Osteoblast (primary cell): ENCODE measurements at places on chromosomes 6 and 20. TPM values are rescaled to one million over a fixed set of nuclear protein-coding genes. Genes with fewer than 3 reads are reported as not detected.
A peak's percentile ranks its signal among the peaks of the same experiment; 100 is the strongest.

DNA sequence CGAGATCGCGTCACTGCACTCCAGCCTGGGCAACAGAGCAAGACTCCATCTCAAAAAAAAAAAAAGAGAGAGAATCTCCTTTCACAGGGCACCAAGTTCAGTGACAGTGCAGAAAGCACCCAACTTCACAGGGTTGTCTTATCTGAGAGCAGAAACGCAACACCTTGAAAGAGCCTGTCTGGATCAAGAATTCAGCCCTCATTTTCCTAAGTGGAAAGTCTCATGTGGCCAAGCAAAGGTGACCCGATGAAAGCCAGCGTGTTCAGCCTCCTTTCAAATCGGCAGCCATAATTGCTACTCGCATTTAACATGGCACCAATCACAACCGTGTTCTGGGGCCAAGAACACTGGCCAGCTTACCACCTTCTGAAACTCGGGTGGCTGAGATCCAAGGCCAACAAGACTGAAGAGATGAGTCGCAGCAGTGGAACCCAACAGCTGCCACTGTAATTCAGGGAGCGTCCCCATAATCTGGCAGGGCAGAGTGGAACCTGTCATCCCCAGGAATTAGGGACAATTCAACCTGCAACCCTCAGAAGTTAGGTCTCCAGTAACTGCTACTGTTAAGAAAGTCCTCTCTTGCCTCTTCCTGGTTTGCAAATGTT is 536.7 kb upstream of the JARID2 start:
- peak overlapping the region; percentile 91 for H3K27ac ChIP-seq
- peaks cover 53% of the 10 kb centered on the region for H3K4me1 ChIP-seq
- no peak for DNase-seq
- H3K4me3 ChIP-seq: no peak overlapping the region
- no peaks in the 10 kb centered on the region for H3K27me3 ChIP-seq

DNA sequence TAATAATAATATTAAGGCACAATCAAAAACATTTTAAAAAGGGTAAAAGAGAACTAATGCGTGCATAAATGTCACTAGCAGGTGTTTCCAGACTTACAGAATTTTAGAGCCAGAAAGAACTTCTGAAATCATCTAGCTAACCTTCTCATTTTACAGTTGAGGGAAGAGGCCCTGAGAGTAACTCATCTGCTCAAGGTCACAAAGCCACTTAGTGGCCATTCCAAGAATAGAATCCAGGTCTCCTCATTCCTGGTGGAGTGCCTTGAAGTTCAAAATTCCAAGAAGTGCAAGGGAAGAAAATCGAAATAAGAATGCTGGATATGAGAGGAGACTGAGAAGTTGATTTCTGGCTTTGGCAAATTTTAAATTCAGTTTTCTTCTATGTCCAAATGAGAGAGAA is 3.2 kb upstream of the KIAA0408 start:
- H3K36me3 ChIP-seq: no peaks in the 10 kb centered on the region
- peaks cover 46% of the 10 kb centered on the region for H3K4me1 ChIP-seq

DNA sequence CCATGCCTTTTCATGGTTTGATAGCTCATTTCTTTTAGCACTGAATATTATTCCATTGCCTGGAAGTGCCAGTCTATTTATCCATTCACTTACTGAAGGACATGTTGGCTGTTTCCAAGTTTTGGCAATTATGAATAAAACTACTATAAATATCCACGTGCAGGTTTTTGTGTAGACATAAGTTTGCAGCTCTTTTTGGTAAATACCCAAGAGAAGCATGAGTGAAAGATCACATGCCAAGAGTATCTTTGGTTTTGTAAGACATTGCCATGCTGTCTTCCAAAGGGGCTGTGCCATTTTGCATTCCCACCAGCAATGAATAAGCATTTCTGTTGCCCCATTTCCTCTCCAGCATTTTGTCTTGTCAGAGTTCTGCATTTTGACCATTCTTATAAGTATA is 120.9 kb downstream of the MANEA start:
- H3K4me3 ChIP-seq: no peak overlapping the region
- H3K36me3 ChIP-seq: no peaks in the 10 kb centered on the region
- no peaks in the 10 kb centered on the region for H3K4me1 ChIP-seq
- DNase-seq: no peak
- H3K27me3 ChIP-seq: no peaks in the 10 kb centered on the region
- no peak overlapping the region for H3K27ac ChIP-seq

- no peaks in the 10 kb centered on the region for H3K36me3 ChIP-seq
- peak overlapping the region; percentile 96 for H3K27ac ChIP-seq
- no peaks in the 10 kb centered on the region for H3K27me3 ChIP-seq
- peaks cover 56% of the 10 kb centered on the region for H3K4me1 ChIP-seq
Measured at GRCh38 chr20:47318586-47319516, 37.6 kb downstream of the ZMYND8 start.

DNA sequence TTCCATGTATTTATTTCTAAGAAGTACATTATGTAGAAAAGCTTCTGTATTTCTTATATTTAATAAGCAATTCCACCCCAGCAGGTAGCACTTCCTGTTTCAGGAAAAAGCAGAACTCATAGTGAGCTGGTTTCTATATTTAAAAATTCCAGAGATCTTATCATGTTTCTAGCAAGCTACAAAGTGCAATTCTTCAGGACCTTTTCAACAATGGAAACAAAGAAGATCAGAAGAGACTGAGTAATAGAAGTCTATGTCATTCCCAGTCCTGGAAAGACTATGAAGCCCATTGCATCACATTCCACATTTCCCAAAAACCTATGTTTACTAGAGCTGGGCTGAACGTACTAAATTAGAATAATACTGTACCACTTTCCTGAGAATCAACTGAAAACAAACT is 302.6 kb upstream of the NRSN1 start:
- no peak for DNase-seq
- no peaks in the 10 kb centered on the region for H3K4me1 ChIP-seq
- no peaks in the 10 kb centered on the region for H3K27me3 ChIP-seq
- H3K4me3 ChIP-seq: no peak overlapping the region
- H3K27ac ChIP-seq: no peak overlapping the region

DNA sequence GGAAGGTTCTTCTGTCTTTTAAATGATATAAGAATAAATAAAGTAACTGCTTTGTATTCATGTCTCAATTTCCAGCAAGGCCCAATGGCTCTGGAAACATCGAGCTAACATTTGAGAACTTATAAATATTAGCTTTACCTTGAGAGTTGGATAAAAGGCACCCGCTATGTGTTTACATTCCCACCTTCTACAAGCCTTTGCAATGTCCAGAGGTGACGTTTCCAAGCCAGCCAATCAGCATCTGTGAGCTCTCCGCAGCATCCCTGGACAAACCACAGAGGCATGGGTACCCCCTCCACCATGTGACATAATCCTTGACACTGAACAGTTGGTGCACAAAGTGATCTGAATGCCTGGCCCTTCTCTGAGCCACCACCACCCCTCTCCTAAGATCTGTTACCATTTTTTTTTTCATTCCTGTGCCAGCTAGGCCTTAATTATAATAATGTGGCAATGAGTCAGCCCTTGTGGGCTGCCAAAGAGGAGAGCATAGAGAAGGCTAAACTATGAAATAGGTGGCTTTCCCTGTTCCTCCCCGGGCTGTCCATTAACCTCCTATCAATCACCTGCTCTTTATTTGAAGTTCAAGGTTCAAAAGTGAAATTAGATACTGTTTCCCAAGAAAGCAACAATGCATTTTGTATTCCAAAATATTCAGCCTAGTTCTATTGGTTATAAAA is 4.1 kb downstream of the CBLN4 start:
- H3K27me3 ChIP-seq: no peaks in the 10 kb centered on the region
- no peak overlapping the region for H3K27ac ChIP-seq
- no peaks in the 10 kb centered on the region for H3K36me3 ChIP-seq
- no peak overlapping the region for H3K4me3 ChIP-seq
- H3K4me1 ChIP-seq: no peaks in the 10 kb centered on the region

DNA sequence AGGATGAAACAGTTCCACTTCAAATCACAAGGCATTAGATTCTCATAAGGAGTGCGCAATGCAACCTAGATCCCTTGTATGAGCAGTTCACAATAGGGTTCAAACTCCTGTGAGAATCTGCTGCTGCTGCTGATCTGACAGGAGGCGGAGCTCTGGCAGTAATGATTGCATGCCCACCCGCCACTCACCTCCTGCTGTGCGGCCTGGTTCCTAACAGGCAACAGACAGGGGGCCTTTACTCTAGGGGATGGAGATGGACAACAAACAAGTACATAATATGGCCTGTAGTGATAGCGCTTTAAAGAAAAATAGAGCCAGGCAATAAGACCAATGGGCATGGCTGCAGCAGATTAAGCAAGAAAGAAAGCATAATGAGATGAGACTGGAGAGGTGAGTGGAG is 2.7 kb upstream of the TBC1D22B start:
- H3K36me3 ChIP-seq: no peaks in the 10 kb centered on the region
- no peak for DNase-seq
- peaks cover 14% of the 10 kb centered on the region for H3K4me1 ChIP-seq

DNA sequence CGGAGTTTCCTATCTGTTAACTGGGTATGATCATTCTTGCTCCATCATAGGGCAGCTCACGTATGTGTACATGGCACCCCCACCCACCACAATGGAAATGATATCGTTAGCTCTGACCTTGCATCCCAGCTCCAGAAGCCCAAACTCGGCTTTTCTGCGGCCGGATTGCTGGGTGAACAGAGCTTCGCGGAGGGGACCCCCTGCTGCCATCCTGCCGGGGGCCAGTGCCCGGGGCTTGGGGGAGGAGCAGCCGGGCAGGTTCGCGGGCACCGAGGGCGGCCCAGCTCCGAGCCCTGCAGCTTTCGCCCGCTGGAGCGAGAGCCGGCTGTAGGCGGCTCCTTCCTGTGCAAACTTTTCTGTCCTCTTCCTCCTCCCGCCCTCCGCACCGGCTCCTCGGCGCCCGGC is 24.9 kb upstream of the FUCA2 start:
- DNase-seq: peak; percentile 90
- H3K4me1 ChIP-seq: peaks cover 5% of the 10 kb centered on the region
- H3K27me3 ChIP-seq: peaks cover 4% of the 10 kb centered on the region

DNA sequence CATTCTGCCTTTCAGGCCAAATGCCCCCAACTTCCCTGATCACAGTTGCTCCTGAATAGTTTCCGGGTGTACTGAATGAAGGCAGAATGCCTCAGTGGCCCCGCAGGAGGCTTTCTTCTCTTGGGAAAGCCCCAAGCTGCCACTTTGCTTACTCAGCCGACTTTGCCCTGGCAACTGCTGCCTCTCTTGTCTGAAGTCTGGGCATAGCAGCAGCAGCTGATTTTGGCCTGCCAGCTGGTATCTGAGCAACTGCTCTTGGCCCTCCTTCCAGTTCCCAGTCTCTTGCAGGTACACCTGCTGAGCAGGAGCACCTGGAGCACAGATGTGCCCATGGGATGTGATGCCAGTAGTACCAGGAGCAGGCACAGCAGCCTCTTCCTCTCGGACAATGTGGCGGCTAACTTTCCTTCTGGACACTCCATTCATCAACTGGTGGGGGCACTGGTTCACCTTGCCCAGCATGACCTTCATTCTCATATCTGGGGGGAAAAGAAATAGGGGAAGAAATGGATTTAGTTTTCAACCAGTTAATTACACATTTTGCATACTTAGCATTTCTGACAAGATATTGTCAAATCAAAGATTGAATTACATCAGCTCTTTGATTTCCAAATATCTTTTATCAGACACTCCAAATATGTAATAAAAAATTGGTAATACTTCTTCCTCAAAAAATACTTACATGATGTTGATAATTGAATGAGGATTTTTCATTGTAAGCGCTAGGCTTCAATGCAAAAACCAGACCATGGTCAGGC is 468.2 kb downstream of the PKHD1 start:
- no peak for DNase-seq
- no peaks in the 10 kb centered on the region for H3K27me3 ChIP-seq
- no peaks in the 10 kb centered on the region for H3K4me1 ChIP-seq
- H3K36me3 ChIP-seq: no peaks in the 10 kb centered on the region
- no peak overlapping the region for H3K27ac ChIP-seq
- no peak overlapping the region for H3K4me3 ChIP-seq

- DNase-seq: no peak
- no peak overlapping the region for H3K27ac ChIP-seq
- no peak overlapping the region for H3K4me3 ChIP-seq
- no peaks in the 10 kb centered on the region for H3K36me3 ChIP-seq
- H3K27me3 ChIP-seq: no peaks in the 10 kb centered on the region
Measured at GRCh38 chr6:90082847-90083246, 188.6 kb downstream of the GJA10 start.

GRCh38 chr6:18533793-18534192 is 146.6 kb downstream of the RNF144B start:
- no peaks in the 10 kb centered on the region for H3K36me3 ChIP-seq
- no peak for DNase-seq
- H3K27me3 ChIP-seq: peaks cover 3% of the 10 kb centered on the region
- H3K4me3 ChIP-seq: no peak overlapping the region
- H3K4me1 ChIP-seq: no peaks in the 10 kb centered on the region

DNA sequence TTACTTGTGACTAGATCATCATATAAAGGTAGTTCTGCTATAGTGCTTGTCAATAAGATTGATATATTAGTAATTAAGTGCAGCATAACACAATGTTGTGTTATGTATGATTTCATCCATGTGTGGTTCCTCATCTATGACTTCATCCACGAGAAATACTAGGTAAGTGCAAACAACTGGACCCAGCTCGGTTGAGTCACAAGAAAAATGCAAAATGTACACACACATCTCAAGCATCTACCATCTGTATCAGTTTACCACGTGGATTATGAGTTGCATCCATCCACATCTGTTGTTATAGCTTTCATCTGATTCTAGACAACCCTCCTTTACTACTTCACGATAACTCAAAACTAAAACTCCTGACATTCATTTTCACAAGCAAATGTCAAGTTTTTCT is 517.0 kb upstream of the CITED2 start:
- no peak for DNase-seq
- no peak overlapping the region for H3K27ac ChIP-seq
- H3K4me1 ChIP-seq: no peaks in the 10 kb centered on the region
- no peaks in the 10 kb centered on the region for H3K27me3 ChIP-seq
- H3K4me3 ChIP-seq: no peak overlapping the region
- H3K36me3 ChIP-seq: no peaks in the 10 kb centered on the region

GRCh38 chr20:61664556-61665320 is 400.9 kb downstream of the TAF4 start:
- H3K4me3 ChIP-seq: no peak overlapping the region
- H3K4me1 ChIP-seq: no peaks in the 10 kb centered on the region
- no peaks in the 10 kb centered on the region for H3K36me3 ChIP-seq

- no peaks in the 10 kb centered on the region for H3K4me1 ChIP-seq
- H3K27me3 ChIP-seq: no peaks in the 10 kb centered on the region
- DNase-seq: peak; percentile 41
Measured at GRCh38 chr20:50874111-50874757, 57.0 kb downstream of the ADNP start.

GRCh38 chr6:104014163-104014959 is 845.4 kb downstream of the HACE1 start:
- DNase-seq: no peak
- no peaks in the 10 kb centered on the region for H3K4me1 ChIP-seq
- no peak overlapping the region for H3K4me3 ChIP-seq
- no peak overlapping the region for H3K27ac ChIP-seq
- H3K27me3 ChIP-seq: no peaks in the 10 kb centered on the region
- H3K36me3 ChIP-seq: no peaks in the 10 kb centered on the region

- no peak for DNase-seq
- H3K27me3 ChIP-seq: no peaks in the 10 kb centered on the region
- H3K4me1 ChIP-seq: no peaks in the 10 kb centered on the region
Measured at GRCh38 chr20:23910210-23910609, 30.7 kb upstream of the CST5 start.

MDFI gene
- total RNA-seq: 0.72 and 5.3 TPM in 2 replicates

PDYN gene
- total RNA-seq: not detected in 2 replicates

NUS1 gene
- 17.7 and 19.2 TPM in 2 replicates for total RNA-seq

OR2J3 gene
- total RNA-seq: not detected in 2 replicates

MAPK13 gene
- total RNA-seq: 4.3 and 6.8 TPM in 2 replicates

CALHM4 gene
- not detected in 2 replicates for total RNA-seq

SCRT2 gene
- not detected in 2 replicates for total RNA-seq

LIME1 gene
- 1.8 and 2.9 TPM in 2 replicates for total RNA-seq

FOXS1 gene
- total RNA-seq: under 0.01 and 0.36 TPM in 2 replicates

CLPSL2 gene
- total RNA-seq: not detected in 2 replicates

ACTL10 gene
- 1.8 and 2.2 TPM in 2 replicates for total RNA-seq

KCNK5 gene
- total RNA-seq: not detected in 2 replicates
